NCI-H82 (cell line): ENCODE measurements at places on chromosomes 7 and 10.

GRCh38 chr10:117272195-117273076, 31.5 kb downstream of the SLC18A2 start:
- DNase-seq, result no peak

DNA sequence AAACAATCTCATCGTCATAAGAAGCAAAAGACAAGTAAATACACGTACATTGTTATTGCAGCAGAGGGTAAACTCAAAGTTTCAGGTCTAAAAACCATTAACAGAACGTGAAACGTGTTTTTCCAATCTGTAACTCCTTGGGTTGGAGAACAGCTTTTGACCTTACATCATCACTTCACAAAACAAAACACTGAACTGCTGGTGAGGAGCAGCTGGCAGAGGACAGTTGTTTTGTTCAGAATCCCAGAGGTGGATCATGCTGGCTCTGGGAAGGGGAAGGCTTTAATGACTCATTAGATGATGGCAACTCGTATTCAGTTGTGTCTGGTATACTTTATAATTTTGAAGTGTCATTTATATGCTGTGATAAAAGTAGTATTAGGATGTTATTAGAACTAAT, 923.0 kb upstream of the CELF2 start:
- no peak for DNase-seq

DNA sequence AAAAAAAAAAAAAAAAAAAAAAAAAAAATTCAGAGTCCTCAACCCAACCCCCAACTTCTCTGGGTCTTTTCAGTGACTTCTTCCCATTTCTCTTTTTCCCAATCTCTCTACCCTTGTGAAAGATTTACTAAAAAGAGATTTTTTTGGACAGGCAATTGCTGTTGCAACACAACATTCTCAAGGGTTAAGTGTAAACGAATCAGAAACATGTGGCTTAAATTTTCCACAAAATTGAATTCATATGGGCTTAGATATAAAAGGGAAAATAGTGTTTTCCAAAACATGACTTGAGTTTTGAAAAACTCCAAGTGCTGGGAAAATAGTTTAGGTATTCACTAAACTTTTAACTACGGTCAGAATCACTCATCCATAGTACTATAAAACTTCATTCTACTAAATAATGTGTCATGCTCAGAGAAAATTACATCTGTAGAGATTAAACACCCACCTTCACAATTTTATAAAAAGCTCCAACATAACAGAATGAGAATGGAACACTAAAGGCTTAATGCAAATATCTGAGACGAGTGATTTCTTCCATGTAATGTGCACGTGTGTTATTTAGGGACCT, 643.1 kb downstream of the PARD3 start:
- no peak for DNase-seq

DNA sequence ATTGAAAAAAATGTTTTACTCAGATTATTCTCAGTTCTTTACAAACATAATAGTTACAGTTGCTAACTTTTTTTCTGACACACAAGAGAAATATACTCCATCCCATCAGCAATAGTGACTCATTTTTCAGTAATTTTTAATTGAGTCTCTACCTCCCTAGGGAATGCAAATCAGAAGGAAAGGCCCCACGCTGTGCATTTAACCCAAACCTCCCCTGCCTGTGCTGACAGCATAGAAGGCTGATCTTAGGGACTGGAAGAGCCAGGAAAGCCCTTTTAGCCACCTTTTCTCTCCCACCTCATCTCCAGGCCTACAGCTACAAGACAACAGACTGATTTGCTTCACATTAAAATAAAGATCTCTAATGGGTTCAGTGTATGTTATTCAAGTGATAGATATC, 24.7 kb upstream of the PIK3CG start:
- DNase-seq, result no peak

GRCh38 chr7:28591041-28591674, 178.8 kb downstream of the CREB5 start:
- DNase-seq, result no peak

DNA sequence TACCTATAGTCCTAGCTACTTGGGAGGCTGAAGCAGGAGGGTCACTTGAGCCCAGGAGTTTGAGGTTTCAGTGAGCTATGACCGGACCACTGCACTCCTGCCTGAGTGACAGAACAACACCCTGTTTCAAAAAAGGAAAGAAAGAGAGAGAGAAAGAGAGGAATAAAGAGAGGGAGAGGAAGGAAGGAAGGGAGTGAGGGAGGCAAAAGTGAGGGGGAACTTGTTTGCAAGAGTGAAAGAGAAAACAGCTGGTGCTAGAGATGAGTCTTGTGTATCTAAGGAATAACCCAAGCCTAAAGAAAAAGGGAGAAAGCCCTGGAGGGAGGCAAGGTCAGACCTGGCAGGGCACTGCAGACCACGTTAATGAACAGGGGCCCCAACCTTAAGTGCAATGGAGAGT, 4.8 kb upstream of the NT5C2 start:
- no peak for DNase-seq

DNA sequence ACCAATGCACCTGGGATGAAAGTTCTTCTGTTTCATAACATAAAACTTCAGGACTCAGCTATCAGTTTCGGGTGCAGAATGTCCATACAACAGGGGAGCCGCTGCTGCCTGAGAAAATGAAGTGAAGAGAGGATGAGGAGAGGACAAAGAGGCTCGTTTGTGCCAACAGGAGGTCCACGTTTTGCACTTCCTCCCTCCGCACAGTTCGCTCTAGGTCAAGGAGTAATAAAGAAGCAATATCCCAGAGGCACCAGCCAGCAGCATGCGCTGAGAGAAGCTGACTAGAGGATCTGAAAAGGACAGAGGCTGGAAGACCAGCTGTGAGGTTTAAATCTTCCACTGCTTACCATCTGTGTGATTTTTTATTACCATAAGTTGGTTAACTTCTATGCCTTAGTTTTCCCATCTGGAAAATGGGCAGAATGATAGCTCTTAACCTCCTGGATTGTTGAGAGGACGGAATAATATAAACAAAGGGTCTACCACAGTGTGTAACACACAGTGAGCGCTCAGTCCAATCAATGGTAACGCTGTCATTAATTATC, 709 bp downstream of the GPAM start:
- peak; percentile 47 for DNase-seq

DNA sequence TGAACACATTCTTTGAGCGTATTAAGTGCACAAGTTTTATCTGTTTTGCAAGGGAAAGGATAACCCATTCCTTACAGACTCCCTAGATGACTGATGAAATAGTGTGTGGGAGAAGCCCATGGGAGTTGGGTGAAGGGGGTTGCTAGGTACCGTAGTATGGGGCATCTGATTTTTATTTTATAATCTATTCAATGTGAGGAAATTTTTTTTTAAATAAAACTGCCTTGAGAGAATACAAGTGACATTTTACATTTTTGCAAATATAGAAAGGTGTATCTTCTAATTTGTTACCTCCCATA, 1.4 kb downstream of the BTAF1 start:
- DNase-seq, result no peak

DNA sequence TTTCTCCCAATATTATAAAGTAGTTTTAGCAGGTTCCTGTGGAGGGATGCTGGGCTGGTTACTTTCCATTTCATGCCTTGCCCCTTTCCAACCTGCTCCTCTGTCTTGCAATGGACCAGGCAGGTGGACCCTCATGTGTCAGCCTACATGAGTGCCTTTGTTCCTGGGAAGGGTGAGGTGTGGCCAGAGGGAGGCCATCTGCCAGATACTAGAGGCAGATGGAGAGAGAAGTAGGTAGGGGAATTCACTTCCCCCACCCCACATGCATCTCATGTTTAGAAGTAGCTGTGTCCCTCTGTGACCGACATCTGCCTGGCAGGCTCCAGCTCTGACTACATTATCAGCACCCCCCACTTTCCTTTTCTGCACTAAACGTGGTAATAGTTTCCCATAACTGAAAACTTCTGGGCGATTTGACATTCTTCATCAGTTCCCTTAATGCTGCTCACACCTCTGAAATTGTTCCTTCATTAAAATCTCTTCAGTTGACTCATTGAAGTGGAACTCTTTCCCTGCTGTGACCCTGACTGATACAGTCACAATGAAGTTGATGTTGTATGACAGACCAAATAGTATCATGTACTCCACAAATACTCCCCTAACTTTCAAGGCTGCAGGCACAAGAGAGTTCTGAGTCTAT, 396.3 kb upstream of the FZD8 start:
- peak; percentile 86 for DNase-seq
